H1 (cell line): ENCODE measurements at places on chromosomes 6 and 20.

- DNase-seq = no peak
Measured at GRCh38 chr6:107691062-107691751, 132.9 kb downstream of the SCML4 start.

- peak; percentile 77 for DNase-seq
Measured at GRCh38 chr20:63178446-63178820, 37.5 kb downstream of the YTHDF1 start.

GRCh38 chr6:27205375-27206278 is 41.9 kb upstream of the PRSS16 start:
- no peak for DNase-seq

DNA sequence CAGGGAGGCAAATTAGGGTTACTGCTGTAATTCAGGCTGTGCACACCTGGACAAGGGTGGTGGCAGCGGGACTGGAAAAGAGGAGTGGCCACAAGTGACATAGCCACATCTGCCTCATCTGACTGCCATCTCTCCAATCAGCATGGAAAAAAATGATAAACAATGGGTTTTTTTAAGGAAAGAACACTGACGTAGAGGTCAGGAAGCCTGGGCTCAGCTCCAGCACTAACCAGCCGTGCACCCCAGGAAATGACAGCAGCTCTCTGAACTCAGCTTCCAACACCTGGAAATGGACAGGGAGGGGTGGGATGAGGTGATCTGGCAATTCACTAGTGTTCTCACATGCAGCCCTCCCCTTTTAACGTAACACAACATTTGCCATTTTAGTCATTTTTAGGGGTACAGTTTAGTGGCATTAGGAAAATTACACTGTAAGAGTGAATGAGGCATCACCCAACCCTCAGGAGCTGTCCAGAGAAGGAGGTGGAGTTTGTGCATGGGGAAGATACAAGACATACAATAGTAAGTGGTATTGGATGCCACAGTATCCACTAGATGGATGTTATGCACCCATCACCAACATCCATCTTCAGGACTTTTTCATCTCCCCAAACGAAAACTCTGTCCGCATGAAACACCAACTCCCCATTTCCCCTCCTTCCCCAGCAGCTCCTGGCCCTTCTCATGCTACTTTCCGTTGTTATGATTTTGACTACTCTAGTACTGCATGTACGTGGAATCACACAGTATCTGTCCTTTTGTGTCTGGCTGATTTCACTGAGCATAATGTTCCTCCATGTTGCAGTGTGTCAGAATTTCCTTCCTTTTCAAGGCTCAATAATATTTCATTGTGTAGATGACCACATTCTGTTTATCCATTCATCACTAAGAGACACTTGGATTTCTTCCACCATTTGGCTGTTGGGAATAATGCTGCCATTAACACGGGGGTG is 215.5 kb upstream of the ECI2 start:
- DNase-seq = no peak

DNA sequence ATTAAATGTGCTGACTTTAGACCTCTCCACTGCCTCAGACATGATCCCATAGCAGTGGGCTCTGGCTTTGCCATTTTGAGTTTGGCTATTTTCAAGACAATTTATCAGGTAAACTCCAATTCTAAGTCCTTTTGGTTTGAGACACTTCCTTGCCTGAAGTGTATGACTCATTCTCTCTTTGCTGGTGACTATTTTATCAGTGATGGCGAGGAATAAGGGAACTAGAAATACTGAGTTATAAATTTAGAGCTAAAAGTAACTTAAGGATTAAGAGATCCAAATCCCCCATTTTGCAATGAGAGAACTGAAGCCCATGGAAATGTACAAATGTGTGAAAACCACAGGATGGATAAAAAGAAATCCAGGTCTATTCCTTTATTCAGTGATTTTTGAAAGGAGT is 30.9 kb upstream of the CD83 start:
- no peak for DNase-seq

DNA sequence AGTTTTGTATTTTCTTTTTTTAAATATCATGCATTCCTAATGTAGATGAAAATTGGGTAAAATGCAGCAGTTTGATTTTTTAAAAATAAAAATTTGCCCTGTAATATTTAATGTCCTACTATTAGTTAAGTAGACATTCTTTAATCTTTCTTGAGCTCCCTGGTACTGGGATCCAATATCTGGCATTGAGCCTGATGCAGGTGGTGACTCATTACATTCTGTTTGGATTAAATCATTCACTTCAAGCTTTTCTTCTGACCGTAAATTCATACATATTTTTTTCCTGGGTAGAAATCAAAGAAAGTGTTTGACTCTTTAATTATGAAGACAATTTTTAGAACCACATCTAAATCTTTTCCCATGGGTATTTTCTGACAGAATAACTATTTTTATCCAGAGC is 768.8 kb upstream of the SLC35B3 start:
- no peak for DNase-seq

DNA sequence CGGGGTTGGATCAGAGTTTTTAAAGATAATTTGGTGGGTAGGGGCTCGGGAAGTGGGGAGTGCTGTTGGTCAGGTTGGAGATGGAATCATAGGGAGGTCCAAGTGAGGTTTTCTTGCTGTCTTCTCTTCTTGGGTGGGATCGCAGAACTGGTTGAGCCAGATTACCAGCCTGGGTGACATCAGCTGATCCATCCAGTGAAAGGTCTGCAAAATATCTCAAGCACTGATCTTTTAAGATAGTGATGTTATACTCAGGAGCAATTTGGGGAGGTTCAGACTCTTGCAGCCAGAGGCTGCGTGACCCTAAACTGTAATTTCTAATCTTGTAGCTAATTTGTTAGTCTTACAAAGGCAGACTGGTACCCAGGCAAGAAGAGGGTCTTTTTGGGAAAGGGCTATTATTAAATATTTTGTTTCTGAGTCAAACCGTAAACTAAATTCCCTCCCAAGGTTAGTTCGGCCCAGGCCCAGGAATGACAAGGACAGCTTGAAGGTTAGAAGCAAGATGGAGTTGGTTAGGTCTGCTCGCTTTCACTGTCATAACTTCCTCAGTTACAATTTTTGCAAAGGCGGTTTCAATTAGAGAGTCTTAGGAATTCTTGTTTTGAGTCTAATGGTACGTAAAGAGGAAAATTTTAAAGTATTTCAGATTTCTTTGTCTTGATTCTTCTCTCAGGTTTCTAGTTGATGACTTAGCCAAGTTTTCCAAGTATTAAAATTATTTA is 53.1 kb downstream of the SCAF8 start:
- no peak for DNase-seq

- no peak for DNase-seq
Measured at GRCh38 chr6:57421503-57421902, 104.1 kb downstream of the PRIM2 start.

DNA sequence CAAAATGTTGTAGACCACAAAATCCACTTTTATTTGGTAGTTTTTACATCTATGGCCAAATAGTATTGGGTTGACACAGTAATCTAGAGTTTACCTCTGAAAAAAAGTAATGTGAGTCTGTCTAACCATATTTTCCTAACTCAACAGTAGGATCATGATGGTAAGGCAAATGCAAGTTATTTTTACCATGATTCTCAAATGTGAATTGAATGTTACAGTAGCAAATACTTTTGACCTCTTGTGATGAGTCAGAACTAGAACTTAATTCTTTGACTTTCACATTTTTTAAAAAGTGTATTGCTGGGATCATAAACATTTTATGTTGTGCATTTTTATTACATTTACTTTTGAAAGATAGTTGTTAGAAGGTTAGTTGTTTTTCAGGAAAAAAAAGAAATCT is 22.0 kb downstream of the RNF146 start:
- DNase-seq = no peak

- DNase-seq = no peak
Measured at GRCh38 chr6:71965404-71965803, 79.1 kb downstream of the RIMS1 start.

GRCh38 chr20:53195876-53196610 is 223.9 kb downstream of the TSHZ2 start:
- no peak for DNase-seq

- no peak for DNase-seq
Measured at GRCh38 chr20:31910071-31910803, 39.8 kb downstream of the TTLL9 start.

GRCh38 chr6:111776236-111777221 is 96.7 kb downstream of the FYN start:
- no peak for DNase-seq

DNA sequence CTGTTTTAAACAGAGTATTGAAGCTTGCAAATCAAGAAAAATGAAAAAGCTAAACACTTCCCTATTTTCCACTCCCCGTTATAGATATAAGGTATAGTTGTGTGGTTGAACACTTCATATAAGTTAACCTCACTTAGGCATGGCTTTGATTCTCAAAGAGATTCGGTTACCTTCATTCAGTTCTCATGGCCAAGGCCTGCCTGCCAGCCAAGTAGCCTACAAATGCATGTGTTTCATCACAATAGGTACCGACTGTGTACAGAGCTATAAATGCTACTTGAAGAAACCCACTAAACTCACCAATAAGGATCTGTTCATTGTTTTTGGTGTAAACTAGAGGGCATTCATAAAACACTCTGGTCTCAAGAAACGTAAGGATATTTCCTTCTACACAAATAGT is 27.8 kb downstream of the PM20D2 start:
- no peak for DNase-seq
